ENCODE measurements at places on chromosomes 1 and 21. TPM values are rescaled to one million over a fixed set of nuclear protein-coding genes. Genes with fewer than 3 reads are reported as not detected.

The KRTCAP2 gene
- 161 TPM for total RNA-seq

GRCh38 chr1:117061986-117062415 is 1.9 kb downstream of the TTF2 start:
- no peaks in the 10 kb centered on the region for H3K36me3 ChIP-seq
- H3K4me1 ChIP-seq, result peaks cover 20% of the 10 kb centered on the region
- no peaks in the 10 kb centered on the region for H3K27me3 ChIP-seq

DNA sequence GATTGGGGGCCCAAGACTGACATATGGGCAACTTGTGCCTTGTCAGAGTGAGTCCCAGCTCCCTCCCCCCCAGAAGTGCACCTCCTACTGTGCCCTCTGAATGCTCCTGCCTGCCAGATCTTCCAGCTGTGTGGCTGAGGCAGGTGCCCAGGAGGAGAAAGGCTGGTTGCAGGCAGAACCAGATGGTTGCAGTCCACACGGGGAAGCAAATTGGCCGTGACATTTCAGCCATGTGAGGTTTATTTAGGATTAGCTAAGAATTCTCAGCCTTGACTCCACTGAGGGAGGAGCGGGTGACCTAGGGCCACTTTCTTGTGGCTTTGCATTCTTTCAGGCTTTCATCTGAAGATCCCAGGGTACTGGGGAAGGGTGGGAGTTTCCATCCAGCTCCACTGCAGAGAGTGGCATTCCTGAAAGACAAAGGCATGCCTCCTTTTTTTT is 33.8 kb downstream of the PEX14 start:
- no peaks in the 10 kb centered on the region for H3K36me3 ChIP-seq
- no peaks in the 10 kb centered on the region for H3K27me3 ChIP-seq
- no peak overlapping the region for H3K4me3 ChIP-seq
- peaks cover 28% of the 10 kb centered on the region for H3K4me1 ChIP-seq

- peaks cover 5% of the 10 kb centered on the region for H3K4me1 ChIP-seq
- no peak overlapping the region for H3K4me3 ChIP-seq
- no peaks in the 10 kb centered on the region for H3K36me3 ChIP-seq
- H3K27me3 ChIP-seq, result no peaks in the 10 kb centered on the region
- H3K27ac ChIP-seq, result no peak overlapping the region
Measured at GRCh38 chr1:54464477-54465146, 58.4 kb upstream of the SSBP3 start.

GRCh38 chr1:152811050-152811449 is 721 bp upstream of the LCE1B start:
- no peaks in the 10 kb centered on the region for H3K27me3 ChIP-seq
- no peak overlapping the region for H3K4me3 ChIP-seq
- DNase-seq, result no peak
- H3K4me1 ChIP-seq, result no peaks in the 10 kb centered on the region
- no peak overlapping the region for H3K27ac ChIP-seq

- H3K27ac ChIP-seq, result no peak overlapping the region
- peak overlapping the region; percentile 16 for H3K4me3 ChIP-seq
- H3K4me1 ChIP-seq, result peaks cover 23% of the 10 kb centered on the region
- DNase-seq, result peak; percentile 77
- no peaks in the 10 kb centered on the region for H3K36me3 ChIP-seq
Measured at GRCh38 chr1:48469616-48470480, 2.2 kb downstream of the SPATA6 start.

DNA sequence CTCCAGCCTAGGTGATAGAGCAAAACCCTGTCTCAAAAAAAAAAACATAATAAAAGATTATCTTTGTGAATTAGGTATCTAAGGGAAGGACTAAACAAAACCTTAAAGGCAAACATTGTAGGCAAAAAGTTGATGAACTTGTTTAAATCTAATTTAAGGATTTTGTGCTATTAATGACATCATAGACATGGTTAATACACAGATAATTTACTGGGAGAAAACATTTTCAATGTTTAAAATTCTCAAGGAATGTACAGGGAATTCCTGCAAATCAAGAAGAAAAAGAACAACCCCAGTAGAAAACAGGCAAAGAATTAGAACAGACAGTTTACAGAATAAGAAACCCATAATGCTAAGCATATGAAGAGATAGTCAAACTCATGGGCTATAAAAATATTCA is 47.6 kb downstream of the ST3GAL3 start:
- no peaks in the 10 kb centered on the region for H3K36me3 ChIP-seq
- H3K27me3 ChIP-seq, result no peaks in the 10 kb centered on the region
- H3K4me1 ChIP-seq, result no peaks in the 10 kb centered on the region
- H3K4me3 ChIP-seq, result no peak overlapping the region
- DNase-seq, result no peak

DNA sequence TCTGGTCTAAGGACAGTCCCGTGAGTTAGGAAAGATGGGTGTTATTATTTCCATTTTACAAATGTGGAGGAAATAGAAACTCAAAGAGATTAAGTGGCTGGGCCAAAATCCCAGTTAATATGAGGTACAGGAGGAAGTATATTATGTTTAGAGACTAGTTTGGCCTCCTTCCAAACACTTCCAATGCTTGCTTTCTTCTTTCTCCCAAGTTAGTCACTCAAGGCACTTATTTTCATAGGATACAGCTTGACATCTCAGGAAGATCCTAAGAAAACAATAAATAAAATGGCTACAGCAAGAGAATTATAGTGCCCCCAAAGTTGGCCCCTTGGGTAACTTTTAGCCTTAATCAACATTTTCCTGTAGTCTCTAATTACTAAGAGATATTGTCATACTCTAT is 47.5 kb upstream of the IPO9 start:
- no peaks in the 10 kb centered on the region for H3K27me3 ChIP-seq
- peak overlapping the region; percentile 18 for H3K27ac ChIP-seq
- H3K4me3 ChIP-seq, result no peak overlapping the region
- H3K36me3 ChIP-seq, result peaks cover 50% of the 10 kb centered on the region
- no peak for DNase-seq
- H3K4me1 ChIP-seq, result peaks cover 3% of the 10 kb centered on the region

- peak; percentile 93 for DNase-seq
- peak overlapping the region; percentile 72 for H3K27ac ChIP-seq
- peak overlapping the region; percentile 25 for H3K4me3 ChIP-seq
- no peaks in the 10 kb centered on the region for H3K27me3 ChIP-seq
Measured at GRCh38 chr1:205371871-205372660, 15.3 kb upstream of the KLHDC8A start.

GRCh38 chr1:66778266-66778665 is 22.8 kb downstream of the INSL5 start:
- DNase-seq, result no peak
- no peak overlapping the region for H3K27ac ChIP-seq
- no peak overlapping the region for H3K4me3 ChIP-seq
- no peaks in the 10 kb centered on the region for H3K27me3 ChIP-seq

The CLIC4 gene
- total RNA-seq, result 353 TPM

- peaks cover 23% of the 10 kb centered on the region for H3K4me1 ChIP-seq
- peak within 1 kb of the TSS; percentile 71 for H3K27ac ChIP-seq
- DNase-seq, result peak; percentile 51
- no peaks in the 10 kb centered on the region for H3K36me3 ChIP-seq
- H3K27me3 ChIP-seq, result no peaks in the 10 kb centered on the region
Measured at GRCh38 chr1:20485527-20486456, at the start of gene CAMK2N1. CAMK2N1 (minus strand) TSS chr1:20486210; CDS start chr1:20485379, 831 bp downstream.

- H3K36me3 ChIP-seq, result no peaks in the 10 kb centered on the region
- no peaks in the 10 kb centered on the region for H3K4me1 ChIP-seq
- H3K27ac ChIP-seq, result no peak overlapping the region
Measured at GRCh38 chr1:200959411-200959921, 64.0 kb downstream of the KIF21B start.

The NEK7 gene
- 125 TPM for total RNA-seq

DNA sequence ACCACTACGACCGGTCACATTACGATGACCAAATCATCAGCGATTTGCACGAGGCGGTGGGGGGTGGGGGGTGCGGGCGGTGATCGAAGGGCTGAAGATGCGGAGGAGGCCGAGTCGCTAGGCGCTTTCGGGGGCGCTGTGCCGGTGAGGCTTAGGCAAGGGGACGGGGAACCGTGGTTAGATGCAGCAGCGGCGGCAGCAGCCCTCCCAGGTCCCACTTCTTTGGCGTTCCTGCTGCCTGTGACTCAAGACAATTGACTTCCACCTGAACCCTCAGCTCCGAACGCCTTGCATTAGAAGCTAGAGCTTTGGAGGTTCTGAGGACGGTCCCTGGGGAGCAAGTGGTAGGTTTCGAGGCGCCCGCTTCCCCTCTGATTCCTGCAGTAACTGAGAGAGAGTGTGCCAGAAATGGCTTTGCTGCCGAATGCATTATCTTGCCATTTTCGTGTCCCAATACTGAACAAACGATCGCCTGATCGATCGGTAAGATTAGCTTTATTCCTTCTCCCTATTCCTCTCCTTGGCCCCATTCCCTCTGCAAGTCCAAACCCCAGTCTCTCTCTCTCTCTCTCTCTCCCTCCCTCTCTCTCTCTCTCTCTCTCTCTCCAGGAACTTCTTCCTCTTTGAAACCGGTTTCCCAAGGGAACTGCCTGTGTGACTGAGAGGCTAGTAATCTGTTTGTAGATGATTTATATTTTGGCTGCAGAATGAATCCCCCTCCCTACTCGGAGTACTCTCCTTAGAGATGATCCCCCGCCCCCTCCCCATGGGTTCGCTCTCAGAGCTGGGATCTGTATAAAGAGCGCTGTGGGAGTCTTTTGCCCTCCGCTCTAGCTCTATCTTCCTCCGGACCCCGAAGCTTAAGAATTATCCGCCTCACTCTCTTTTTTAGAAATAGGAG is 735 bp upstream of the BRINP3 start:
- H3K36me3 ChIP-seq, result no peaks in the 10 kb centered on the region
- H3K4me1 ChIP-seq, result peaks cover 17% of the 10 kb centered on the region
- peaks cover 15% of the 10 kb centered on the region for H3K27me3 ChIP-seq
- H3K27ac ChIP-seq, result no peak overlapping the region
- H3K4me3 ChIP-seq, result peak overlapping the region; percentile 69

DNA sequence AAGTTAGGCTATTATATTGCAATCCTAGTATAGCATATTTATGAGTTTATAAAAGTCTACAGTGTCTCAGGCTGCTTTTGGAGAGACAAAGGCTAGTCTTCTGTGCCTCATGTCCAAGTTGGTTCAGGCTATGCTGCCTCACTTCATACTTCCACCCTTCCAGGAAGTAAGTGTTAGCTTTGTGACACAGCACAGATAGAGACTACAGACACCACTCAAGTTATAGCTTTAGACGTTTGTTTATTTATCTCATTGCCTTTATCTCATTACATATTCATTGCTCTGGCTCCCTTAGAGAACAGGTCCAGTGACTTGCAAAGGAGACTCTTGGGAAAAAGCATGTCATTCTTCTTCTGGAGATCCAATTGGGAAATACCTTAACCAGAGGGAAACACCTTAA is 22.6 kb upstream of the GBP4 start:
- H3K4me1 ChIP-seq, result no peaks in the 10 kb centered on the region
- H3K36me3 ChIP-seq, result no peaks in the 10 kb centered on the region
- no peak overlapping the region for H3K4me3 ChIP-seq

GRCh38 chr1:222736972-222737371 is at the start of gene FAM177B:
FAM177B (plus strand) TSS chr1:222737202; CDS start chr1:222746546, 9,344 bp downstream.
- no peaks in the 10 kb centered on the region for H3K4me1 ChIP-seq
- no peak for DNase-seq
- H3K36me3 ChIP-seq, result peaks cover 24% of the 10 kb centered on the region
- H3K27me3 ChIP-seq, result no peaks in the 10 kb centered on the region

The KIF14 gene
- total RNA-seq, result 1.2 TPM

DNA sequence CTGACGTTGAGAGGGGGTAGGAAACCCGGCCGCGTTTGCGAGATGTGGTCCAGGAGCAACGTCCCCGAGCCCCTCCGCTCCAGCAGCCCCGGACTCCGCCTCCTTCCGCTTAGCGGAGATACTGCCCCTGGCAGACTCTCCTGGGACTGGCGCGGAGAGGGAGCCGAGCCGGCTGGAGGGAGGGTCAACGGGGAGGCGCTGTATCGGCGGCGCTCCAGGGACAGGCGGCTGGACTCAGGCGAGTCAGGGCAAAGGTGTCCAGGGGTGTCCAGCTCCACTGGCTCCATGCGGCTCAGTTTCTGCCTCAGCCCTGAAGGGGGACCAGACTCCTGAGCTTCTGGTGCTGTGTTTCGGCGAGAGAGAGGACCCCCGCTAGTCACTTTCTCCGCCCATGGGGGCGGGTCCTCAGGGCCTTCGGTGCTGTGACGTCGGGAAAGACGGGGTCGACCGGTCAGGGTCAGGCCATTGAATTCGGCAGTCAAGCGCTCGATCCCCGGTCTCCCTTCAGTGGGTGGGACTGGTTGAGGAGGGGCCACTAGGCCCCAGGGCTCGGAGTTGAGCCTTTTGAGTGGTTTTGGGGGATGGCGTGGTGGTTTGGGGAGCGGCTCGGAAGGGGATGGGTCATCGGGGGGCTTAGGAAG is 2.8 kb upstream of the LIX1L start:
- H3K27ac ChIP-seq, result peak overlapping the region; percentile 12
- H3K4me1 ChIP-seq, result peaks cover 45% of the 10 kb centered on the region
- peak overlapping the region; percentile 71 for H3K4me3 ChIP-seq
- no peaks in the 10 kb centered on the region for H3K36me3 ChIP-seq

All from astrocyte (in vitro differentiated cells and primary cell).